CD4-positive, alpha-beta T cell treated with Interferon alpha-2 for 1 hour (primary cell): ENCODE measurements at places on chromosomes 13 and 19.

GRCh38 chr13:103009051-103009840, 57.0 kb downstream of the SLC10A2 start:
- DNase-seq: no peak

- no peak for DNase-seq
Observed at GRCh38 chr13:40442826-40443225, 223.6 kb downstream of the FOXO1 start.

GRCh38 chr13:29454931-29455481, 140.5 kb downstream of the SLC7A1 start:
- DNase-seq: no peak

GRCh38 chr19:13951799-13952153, 533 bp upstream of the DCAF15 start:
- no peak for DNase-seq

- DNase-seq: no peak
Observed at GRCh38 chr13:76222511-76222910, 586.4 kb downstream of the LMO7 start.

DNA sequence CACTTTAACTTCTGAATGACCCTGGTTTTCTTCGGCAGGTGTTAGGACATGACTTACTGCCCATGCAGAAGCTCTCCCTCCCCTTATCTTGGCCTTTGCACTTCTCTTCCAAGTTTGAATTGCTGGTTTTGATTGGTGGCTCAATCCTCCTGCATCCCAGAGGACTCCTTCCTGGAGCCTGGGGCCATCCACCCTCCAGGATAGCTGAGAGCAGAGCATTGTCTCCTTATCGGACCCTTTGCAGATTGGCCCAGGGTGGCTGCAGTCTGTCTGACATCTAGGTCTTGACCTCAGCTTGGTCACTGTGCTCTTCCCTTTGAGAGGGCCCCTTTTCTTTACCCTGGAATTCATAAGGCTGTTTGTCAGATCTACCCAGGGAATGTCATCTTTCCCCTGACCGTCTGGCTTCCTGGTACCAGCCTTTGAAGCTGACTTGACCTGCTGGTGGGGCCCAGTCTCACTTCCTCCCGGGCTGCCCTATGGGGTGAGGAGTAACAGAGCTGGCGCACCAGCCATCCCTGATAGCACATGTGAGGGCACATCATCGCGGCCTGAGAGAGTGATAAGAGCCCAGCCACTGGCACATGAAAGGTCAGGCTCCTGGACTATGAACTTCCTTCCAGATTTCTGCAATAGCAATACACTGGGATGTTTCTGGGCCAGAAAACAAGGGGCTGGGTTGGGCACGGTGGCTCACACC, 172.9 kb upstream of the UBL3 start:
- no peak for DNase-seq

GRCh38 chr13:84132491-84132890, 250.2 kb upstream of the SLITRK1 start:
- DNase-seq: no peak
